ENCODE measurements at places on chromosomes 5 and 9.

DNA sequence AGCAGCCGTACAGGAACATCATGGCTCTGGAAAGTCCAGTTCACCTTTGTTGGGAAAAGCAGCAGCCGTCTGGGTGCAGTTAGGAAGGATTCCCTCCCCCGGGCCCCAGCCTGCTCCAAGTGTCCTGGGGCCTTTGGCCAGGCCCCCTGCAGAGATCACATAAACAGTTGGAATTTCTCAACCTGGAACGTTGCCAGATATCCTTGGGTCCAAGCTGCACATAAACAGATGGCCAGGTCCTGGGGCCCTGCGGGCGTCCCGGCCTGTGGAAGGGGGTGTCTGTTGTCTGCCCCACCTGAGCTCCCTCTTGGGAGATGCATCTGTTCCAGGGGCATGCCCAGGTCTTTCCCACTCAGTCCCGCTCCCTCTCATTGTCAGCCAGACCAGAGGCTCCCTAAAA is 92.7 kb downstream of the COL5A1 start:
- DNase-seq = no peak

- no peak for DNase-seq
These were observed 144.7 kb downstream of the OSTF1 start for GRCh38 chr9:75233011-75233410.

- DNase-seq = no peak
These were observed 545.8 kb downstream of the CSNK1G3 start for GRCh38 chr5:124057724-124058231.

DNA sequence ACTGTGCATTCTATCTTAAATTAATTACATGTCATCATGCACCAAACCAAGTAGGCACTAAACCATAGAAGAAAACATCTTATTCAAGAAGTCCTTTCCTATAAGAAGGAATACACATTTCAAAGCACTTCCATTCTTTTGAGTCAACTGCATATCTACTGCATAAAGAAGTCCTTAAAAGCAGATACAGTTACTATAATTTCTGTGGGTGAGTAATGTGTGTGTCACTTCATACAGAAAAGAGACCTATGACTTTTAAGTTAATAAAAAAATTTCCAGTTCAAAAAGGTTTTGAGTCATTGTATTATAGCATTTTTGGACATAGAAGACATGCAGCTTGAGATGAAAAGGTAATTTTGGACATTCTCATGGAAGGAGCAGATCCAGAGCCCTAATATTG is 125.0 kb downstream of the DTWD2 start:
- DNase-seq = no peak

DNA sequence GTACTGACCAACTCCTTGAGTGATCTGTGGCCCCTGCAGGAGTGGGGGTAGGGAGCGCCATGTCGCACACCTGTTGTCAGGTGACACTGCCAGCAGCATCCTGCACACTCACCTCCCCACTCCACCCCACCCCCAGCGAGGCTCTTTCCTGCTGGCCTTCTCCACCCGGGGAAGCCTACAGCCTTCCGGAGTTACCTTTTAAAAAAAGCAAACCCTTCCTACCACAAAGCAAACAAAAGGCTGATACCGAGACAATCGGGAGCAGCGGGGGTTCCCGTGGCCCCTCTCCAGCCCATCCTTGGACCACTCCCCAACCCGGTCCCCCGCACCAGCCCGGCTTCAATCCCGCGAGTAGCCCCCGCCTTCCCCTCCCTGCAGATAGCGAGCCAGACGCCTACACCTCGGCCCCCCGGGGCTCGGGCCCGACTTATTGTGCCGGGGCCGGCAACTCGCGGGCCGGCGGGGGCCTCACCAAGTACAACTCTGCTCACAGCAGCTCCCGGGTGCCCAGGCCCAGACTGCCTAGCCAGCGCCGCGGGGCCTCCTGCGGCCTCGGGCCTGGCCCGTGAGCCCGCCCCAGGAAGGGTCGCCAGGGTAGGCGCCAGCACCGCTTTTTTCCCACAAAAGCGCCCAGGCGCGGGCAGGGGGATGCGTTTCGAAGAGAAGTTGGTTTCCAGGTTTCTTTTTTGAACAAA is 724 bp downstream of the MACROH2A1 start:
- peak; percentile 20 for DNase-seq

GRCh38 chr5:135110785-135111596 is 77.0 kb upstream of the PITX1 start:
- DNase-seq = no peak

- no peak for DNase-seq
These were observed 63.8 kb downstream of the MACROH2A1 start for GRCh38 chr5:135335031-135335828.

GRCh38 chr5:37511646-37512045 is 132.5 kb downstream of the WDR70 start:
- DNase-seq = no peak

DNA sequence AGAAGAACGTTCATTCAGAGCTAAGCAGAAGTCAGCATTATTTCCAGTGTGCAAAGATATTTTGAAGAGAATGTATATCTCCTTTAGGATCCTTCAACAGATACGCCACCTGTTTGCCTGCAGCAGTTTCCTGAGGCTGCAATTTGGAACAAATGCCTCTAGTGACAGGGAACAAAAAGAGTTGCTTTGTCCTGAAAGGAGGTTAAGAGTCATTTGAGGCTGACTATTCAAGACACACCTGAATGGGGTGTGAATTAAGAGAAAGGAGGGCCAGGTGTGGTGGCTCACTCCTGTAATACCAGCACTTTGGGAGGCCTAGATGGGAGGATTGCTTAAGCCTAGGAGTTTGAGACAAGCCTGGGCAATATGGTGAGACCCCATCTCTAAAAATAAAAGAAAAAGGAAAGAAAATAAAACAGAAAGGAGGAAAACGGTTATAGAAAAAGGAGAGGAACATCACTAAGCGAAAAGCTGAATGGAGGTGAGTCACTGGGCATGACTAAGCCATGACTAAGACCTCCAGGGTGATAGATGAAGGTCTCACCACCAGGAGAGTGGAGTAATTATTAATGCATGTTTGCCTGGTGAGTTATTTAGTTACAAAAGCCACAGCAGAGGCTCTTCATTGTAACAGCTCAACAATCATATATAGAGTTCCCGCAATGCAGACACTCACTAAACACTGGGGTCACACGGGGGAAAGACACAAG is 255.2 kb upstream of the TNC start:
- no peak for DNase-seq

GRCh38 chr5:155728857-155729683 is 597.9 kb upstream of the SGCD start:
- DNase-seq = no peak

- DNase-seq = no peak
These were observed 23.2 kb upstream of the PSAT1 start for GRCh38 chr9:78273761-78274160.

DNA sequence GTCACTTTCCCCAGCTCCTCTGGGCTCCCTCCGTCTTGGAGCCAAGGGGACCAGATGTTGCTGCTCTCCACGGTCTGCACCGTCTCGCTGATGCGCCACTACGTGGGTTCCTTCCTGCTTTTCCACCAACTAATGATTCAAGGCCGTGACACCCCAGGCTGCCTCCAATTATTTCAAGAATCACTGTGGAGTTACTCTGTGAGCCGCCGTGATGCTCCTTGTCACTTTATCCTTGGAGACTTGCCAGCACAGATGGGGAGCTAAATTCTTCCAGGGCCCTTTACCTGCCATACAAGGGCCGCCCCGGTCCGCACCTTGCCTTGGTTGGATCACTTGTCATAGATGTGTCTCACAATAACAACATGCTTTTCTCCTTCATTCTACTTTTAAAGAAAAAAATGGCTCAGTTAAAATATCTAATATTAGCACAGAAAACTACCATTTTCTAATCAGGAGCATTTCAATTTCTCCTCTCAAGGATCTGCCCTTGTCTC is 202.0 kb downstream of the FSTL4 start:
- no peak for DNase-seq

GRCh38 chr9:70677055-70677735 is 262.7 kb upstream of the KLF9 start:
- DNase-seq = no peak

GRCh38 chr9:89853161-89853560 is 248.3 kb downstream of the GADD45G start:
- no peak for DNase-seq

DNA sequence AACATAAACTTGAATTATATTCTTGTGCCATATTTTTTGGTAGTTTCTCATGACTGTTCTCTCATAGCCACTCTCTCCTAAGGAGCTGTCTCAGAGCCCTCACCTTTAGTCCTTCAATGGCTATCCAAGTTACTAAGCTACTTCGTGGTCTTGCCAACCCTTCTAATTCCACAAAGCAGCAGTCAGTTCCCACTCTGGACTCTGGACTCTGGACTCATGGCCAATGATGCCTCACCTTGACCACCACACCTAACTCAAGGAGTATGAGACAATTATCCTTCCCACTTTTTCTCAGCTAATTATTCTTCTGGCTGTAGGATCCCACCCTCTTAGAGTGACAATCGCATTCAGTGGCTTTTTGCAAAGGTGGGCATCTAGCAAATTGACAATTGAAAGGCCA is 42.2 kb downstream of the TUSC1 start:
- no peak for DNase-seq

DNA sequence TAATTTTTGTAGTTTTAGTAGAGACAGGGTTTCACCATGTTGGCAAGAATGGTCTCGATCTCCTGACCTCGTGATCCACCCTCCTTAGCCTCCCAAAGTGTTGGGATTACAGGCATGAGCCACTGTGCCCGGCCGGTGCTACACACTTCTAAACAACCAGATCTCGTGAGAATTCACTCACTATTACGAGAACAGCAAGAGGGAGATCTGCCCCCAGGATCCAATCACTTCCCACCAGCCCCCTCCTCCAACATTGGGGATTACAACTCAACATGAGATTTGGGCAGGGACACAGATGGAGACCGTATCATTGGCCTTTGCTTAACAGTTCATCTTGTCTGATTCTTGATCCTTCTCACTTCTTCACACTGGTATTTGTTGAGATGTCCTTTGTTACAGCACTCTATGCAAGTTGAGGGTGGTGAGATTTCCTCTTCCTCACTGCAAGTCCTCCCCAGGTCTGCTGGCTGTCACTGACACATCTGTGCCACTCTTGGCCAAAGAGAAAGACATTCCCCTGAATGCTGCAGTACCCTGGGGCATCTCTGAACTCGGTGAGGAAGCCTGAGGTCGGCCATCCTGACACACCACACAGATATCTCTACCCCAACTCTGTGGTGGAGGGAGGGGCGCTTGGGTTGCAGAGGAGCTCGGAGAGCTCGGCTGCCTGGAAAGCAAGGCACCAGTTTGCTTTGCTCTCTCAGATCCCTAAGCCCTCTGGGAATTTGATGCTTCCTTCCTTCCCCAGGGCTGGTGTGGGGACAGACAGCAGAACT is 4.2 kb upstream of the SUB1 start:
- DNase-seq = no peak

DNA sequence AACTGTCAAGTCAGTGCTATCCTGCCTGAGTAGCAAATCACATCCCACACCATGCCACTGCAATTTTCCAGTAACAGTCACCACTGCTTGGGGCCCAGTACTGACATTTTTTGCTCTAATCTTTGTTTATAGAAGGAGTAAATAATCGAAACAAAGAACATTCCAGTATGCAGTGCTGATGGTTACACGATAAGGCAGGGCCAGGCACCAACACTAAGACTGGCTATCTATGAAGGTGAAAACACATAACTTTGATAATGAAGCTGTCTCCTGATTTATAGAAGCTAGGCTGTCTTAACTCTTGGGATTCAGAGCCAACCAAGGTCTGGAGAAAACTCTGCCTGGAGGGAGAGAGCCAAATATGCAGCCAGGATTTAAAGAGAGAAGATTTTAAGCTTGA is 365.3 kb downstream of the BNC2 start:
- DNase-seq = no peak

DNA sequence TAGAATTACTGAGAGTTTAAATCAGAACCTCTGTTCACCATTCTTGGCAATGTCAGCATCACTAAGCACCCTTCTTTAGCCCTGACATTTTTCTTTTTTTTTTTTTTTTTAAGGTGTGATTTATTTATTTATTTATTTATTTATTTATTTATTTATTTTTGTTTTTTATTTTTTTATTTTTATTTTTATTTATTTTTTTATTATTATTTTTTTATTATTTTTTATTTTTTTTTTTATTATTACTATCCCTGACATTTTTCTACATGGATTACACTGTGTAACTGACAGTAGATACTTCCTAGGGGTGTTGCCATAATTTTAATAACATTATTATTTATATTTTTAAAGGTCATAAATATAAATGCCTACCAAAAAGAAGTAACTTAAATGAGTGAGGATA is 47.0 kb upstream of the TRPM3 start:
- DNase-seq = no peak

GRCh38 chr5:80302636-80303035 is 17.2 kb upstream of the SPZ1 start:
- no peak for DNase-seq

DNA sequence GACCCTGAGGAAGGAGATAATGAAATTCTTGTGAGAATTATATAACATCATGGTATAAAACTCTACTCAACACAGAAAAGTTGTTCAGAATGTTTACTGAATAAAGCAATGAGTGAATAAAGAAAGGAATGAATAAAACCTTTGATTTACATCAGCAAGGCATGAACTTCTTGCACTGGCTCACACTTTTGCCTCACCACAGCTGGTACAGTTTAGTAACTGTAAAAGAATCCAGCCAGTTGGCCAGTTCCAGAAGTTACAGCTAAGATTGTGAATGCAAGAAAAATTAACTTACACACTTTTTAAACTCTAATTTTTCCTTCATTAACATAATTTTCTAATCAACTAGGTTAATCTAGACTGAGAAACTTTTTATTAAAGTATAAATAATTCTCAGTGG is 490.9 kb downstream of the NFIB start:
- DNase-seq = no peak

GRCh38 chr5:66949066-66949465 is 247.5 kb downstream of the CD180 start:
- DNase-seq = no peak

- no peak for DNase-seq
These were observed 111.5 kb downstream of the ICE1 start for GRCh38 chr5:5533927-5534326.

- no peak for DNase-seq
These were observed 70.8 kb upstream of the XPA start for GRCh38 chr9:97767891-97768290.

DNA sequence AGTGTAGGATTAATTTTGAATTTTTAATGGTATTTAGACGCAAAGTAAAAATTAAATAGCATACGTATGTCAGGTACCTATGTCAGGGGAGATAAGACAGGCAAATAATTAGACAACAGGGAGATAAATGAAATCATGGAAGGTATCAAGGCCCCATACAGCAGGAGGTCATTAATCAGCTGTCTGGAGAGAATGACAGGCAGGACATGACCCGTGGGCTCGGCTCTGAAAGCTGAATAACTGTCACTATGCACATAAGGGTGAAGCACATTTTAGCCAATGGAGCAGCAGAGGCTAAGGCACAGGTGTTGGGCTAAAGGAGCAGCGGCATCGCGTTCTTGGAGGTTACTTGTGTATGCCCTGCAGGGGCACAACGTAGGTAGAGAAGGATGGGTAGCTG is 11.9 kb downstream of the SLC25A51 start:
- no peak for DNase-seq

DNA sequence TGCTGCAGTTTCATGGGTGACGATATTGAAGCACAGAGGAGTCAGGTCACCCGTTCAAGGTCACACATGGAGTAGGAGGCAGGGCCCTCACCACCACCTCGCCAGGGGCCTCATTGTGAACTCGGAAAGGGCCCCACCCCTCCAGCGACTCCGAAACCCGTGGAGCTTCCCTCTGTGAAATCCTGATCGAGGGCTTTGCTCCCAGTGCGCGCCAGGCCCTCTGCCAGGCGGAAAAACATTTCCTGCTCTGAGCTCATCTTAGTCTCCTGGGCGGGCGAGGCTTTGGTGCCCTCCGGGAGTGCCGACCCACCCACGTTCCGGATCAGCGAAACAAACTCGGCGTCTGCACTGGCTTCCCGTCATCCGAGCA is 75.0 kb upstream of the FCN1 start:
- DNase-seq = no peak

Data from activated T-helper 1 cell treated with Interleukin-2 at 50 U/mL for 16 hours (primary cell).